ENCODE measurements at places on chromosomes 11 and 22.

- no peak for DNase-seq
Observed at GRCh38 chr11:64799623-64800302, 3.3 kb downstream of the MAP4K2 start.

GRCh38 chr11:44761551-44761961 is 34.8 kb downstream of the TSPAN18 start:
- DNase-seq: no peak

DNA sequence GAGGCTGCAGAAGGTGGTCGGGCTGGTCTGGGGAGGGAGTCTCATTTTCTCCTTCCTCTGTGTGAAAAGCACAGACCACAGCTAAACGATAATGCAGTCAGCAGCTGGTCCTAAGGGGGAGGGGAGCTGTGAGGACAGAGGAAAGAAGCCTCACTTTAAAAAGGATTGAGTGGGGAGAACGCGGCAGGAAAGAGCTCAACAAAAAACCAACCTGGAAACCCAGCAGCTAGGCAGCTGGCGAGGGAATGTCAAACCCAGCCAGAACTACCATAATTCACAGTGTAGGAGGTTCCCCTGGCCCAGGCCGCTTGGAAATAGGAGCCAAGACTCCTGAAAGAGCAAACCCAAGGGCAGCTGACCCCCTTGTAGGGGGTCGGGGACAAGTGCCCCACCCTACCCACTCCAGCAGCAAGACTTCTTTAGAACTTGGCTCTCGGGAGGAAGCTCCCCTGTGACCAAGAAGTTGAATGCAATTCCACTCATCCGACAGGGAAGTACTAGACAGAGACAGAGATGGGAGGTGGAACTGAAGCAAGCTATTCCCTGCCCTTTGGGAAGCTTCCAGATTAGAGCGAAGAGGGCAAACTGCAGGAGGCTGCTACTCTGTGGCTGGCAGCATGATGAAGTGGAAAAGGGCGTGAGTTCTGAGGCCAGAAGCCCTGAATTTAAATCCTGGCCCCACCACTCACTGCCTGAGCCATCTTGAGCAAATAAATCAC is 16.5 kb upstream of the DGKZ start:
- no peak for DNase-seq

DNA sequence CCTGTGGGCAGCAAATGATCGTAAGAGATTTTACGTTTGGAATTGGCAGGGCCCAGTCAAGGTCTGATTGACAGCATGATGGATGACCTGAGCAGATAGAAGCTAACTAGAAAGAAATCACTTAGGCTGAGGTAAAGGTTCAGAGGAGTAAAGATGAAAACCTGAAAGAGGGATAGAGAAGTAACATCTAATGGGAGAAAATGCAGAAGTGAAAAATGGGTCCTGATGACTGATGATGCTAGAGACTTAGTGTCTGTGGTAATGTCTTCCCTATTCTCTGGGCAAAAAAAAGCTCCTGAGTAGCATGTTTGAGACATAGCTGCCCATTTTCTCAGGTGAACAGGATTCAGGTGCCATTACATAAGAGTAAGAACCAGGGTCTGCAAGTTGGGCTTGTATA is 628.8 kb upstream of the ANO5 start:
- DNase-seq: no peak

Measured in stimulated activated CD4-positive, alpha-beta T cell treated with anti-CD3 and anti-CD28 coated beads, Interleukin-12 subunit alpha, Interleukin-12 subunit beta, amount 100 ng/mL, for 4 hours (primary cell).